Activated CD8-positive, alpha-beta memory T cell treated with anti-CD3 and anti-CD28 coated beads for 24 hours (primary cell): ENCODE measurements at places on chromosomes 16 and 17.

DNA sequence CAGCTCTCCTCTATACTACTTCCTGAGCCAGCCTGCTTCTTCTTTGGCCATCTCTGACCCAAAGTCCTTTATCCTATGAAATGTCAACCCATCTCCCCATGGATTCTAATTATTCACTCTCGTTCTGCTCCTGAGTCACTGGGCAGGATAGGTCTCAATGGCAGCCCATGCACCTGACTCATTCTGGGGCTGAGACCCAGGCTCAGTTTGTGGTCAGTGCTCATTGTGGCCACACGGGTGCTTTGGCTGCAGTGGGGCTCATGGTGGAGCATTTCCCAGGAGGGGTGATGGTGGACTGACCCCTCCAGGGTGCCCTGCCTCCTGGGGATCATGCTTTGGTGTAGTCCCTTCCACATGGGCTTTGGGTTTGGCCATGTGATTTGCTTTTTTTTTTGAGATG lies 154.8 kb upstream of the WSCD1 start:
- DNase-seq: no peak

- DNase-seq: no peak
Observed at GRCh38 chr16:75075688-75076268, 40.8 kb downstream of the LDHD start.

DNA sequence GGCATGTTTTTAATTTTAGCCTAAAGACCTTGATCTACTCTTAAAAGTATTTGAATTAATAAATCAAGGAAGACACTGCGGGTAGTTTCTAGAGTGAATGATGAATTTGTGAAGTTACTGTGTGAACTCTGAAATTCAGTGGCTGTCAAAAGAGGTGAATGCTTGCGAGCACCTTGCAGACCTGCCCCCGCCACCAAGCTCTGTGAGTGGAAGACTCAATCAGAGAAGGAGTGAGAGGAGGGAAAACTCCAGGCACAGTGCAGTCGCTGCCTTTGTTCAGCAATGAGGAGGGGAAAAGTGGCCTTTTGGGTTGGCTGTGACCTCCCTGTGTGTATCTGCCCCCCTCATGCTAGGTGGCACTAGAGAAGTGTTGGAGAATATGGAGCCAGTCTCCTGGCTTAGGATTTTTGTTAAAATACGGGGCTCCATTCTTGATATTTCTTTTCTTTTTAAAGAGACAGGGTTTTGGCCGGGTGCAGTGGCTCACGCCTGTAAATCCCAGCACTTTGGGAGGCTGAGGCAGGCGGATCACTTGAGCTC lies 53.0 kb downstream of the LDHD start:
- no peak for DNase-seq

DNA sequence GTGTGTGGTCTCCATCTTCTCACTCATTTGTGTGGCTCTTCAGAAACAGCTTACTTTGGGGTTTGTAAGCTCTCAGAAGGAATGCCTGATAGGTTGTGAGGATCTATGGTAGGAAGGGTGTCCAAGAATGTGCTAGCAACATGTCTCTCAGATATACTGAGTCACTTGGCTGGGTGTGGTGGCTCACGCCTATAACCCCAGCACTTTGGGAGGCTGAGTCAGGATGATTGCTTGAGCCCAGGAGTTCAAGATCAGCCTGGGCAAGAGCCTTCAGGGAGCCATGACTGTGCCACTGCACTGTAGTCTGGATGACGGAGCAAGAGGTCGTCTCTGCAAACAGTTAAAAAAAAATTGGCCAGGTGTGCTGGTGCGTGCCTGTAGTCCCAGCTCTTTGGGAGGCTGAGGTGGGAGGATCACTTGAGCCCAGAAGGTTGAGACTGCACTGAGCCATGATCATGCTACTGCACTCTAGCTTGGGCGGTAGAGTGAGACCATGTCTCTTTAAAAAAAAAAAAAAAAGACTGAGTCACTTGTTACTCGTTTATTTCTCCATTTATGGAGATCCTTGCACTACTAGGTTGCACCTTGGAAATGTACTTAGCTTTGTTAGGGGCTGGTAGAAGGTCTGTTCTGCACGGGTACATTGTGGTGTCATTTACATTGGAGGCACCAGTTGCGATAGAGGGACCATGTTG lies 232.0 kb downstream of the SNX29 start:
- DNase-seq: no peak

DNA sequence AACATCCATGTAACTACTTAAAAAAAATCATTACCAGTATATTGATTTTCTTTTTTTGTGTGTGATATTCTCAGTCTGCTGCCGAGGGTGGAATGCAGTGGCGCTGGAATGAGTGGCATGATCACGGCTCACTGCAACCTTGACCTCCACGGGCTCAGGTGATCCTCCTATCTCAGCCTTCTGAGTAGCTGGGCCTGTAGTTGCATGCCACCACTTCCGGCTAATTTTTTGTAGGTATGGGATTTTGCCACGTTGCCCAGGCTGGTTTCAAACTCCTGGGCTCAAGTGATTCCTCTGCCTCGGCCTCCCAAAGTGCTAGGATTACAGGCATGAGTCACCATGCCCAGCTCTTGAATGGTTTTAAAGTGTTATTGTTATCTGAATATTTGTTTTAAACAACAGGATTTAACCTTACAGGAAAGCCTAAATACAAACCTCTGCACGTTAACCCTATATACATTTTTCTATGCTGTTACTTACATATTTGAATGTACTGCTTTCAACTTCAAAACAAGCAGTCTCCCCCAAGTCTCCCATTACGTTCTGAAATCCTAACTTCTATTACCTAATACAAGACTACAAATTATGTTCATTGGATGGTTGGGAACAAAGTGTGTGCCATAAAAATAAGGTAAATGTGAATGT lies 61.7 kb downstream of the KPNA2 start:
- no peak for DNase-seq

GRCh38 chr16:86975445-86975844 lies 341.7 kb downstream of the C16orf95 start:
- DNase-seq: no peak

DNA sequence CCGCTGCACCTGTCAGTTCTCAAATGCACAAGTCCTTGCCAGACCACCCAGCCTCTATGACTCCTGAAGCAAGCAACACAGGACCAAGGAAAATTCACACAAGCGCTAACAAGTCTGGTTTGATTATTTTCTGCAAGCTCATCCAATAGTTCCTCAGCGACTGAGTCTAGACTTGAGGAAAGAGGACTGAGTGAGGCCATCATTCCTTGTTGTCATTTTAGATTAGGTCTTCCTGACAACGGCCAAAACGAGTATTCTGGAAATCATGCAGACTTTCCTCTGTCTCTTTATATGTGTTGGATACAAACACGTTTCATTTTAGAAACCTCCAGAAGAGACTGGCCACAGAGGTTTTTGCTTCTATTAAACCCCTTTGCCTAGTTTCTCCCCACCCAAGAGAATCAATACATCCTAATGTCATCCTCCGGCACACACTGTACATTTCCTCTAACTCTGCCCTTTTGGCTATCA lies 561 bp downstream of the CCDC47 start:
- no peak for DNase-seq

DNA sequence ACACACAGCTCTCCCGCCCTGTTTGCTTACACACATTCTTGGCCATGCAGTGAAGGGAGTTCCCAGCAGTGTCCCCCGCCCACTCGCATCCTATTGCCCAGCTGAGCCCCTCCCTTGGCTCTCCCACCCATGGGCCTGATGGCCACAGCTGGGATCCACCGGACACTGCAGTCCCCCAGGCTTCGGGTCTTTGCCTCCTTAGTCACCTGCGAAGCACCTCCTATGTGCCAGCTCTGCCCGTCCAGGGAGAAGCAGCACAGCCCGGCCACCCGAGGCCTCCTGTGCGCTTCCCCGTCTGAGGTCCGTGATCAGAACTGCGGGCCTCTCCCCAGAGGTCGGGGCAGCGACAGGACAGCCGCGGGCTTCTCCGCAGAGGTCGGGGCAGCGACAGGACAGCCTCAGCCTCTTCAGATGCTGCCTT lies 136.9 kb downstream of the BANP start:
- no peak for DNase-seq

DNA sequence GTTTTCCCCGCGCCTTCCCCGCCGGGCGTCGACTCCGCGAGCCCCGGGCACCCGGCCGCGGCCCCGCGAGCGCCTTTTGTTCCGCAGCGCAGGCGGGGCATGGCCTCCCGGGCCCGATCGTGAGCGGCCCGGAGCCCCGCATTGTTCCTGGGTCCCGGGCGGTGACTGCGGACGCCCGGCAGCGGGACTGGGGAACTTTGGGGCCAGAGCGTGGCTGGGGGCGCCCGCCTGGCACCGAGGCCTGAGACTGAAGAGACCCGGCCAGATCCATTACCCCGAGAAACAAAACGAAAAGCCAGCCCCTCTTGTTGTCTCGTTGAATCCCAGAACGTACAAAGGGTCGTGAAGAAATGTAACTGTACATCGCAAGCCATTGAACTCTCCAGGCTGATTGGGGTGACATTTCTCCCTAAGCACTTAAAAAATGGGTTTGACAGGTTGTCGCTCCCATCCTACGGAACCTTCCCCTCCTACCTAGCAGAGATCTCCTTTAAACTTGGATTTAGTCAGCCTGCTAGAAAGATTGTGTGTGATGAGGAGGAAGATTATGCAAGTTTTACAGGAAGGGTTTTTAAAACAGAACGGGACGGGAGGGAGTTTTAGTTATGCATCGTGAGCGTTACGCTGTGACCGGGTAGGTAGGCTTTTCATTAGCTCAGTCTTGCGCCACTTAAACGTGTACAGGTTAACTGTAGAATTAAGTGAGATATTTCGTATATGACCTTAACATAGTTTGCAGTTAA lies 825 bp downstream of the METTL9 start:
- no peak for DNase-seq

- DNase-seq: no peak
Observed at GRCh38 chr16:88482630-88483391, 29.7 kb downstream of the ZFPM1 start.

DNA sequence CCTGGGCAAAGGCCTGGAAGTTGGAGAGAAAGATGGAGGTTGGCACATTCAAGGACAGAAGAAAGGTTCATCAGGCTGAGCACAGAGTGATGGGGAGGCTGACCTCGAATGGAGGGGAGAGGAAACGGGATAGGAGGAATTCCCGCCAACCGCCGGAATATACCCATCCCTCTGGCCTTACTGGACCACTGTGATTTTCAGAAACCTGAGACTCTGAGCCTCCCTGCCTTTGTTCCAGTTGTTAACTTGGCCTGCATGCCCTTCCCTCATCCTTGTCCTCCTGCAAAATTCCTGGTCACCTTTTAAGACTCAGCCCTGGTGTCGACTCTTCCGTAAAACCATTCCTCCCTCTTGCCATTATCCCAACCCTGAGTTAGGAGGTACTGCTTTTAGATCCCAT lies 107.6 kb downstream of the VAT1L start:
- DNase-seq: no peak

- DNase-seq: no peak
Observed at GRCh38 chr17:73172252-73172651, 7.4 kb downstream of the SSTR2 start.

DNA sequence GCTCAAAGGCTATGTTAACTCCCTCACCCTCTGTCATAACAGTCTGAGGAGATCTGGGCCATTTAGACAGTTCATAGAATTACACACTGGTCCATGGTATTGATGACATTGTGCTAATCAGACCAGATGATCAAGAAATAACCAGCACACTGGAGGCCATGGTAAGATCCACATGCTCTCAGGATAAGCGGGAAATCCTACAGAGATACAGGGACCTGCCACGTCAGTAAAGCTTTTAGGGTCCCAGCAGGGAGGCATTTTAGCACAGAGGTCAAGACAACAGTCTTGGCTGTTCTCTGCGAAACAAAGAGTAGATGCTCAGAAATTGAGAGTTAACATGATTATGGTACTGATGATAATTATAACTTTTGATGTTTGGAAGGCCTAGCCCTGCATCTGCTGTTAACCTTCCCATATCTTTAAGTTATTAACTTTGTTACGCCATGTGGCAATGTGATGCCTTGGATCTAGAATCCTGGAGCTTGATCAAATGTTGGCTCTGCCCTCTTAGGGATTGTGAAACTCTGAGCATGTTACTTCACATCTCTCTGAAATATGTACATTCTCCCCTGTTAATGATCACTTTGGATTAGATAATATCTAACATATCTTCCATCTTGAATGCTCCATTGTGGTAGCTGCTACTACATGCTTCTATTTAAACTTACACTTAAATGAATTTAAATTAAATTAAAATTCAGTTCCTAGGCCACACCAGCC lies 172.0 kb upstream of the SOX9 start:
- DNase-seq: no peak

GRCh38 chr16:68131813-68132706 lies 46.9 kb downstream of the NFATC3 start:
- no peak for DNase-seq

DNA sequence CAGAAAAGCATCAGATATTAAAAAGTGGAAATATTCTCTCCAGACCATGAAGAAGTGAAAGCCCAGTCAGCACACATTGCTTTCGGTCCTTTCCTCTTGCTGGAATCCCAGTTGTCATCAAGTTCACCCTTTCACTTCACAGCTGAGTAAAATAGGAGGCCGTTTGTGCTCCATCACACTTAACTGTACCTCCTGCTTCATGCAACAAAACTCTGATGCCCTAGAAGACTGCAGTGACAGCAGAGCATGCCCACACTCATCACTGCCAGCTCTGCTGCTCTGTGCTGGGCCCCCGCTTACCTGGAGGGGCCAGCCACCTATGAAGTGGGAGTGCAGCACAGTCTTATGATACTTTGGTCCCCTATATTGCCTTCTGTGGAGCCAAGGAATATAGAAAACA lies 62.5 kb downstream of the N4BP1 start:
- peak; percentile 38 for DNase-seq

GRCh38 chr17:50584749-50585148 lies 24.2 kb downstream of the CACNA1G start:
- DNase-seq: no peak

- DNase-seq: no peak
Observed at GRCh38 chr17:43438626-43439025, 39.8 kb downstream of the ARL4D start.

DNA sequence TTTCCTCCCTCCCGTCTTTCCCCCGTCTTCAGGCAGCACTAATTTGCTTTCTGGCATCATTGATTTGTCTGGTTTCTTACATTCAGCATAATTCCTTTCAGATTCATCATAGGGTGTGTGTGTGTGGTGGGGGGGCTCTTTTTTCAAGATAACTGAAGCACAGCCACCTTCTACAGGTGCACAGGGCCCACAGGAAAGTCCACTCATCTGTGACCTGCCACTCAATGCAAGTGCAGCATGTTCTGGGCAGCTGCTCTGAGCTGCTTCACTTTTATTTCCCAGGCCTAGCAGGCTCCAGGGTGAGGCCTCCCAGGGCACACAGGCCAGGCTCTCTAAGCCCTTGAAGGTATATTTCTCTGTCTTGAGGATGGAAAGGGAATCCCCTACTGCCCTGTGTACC lies 35.2 kb upstream of the MYH10 start:
- no peak for DNase-seq

GRCh38 chr16:86681031-86681756 lies 102.8 kb downstream of the FOXL1 start:
- no peak for DNase-seq
